Activated CD4-positive, alpha-beta T cell treated with anti-CD3 and anti-CD28 coated beads, Interleukin-2, amount 10 ng/mL, durations not matched to agents 7 days and 5 days (primary cell): ENCODE measurements at places on chromosomes 11 and 22. TPM values are rescaled to one million over a fixed set of nuclear protein-coding genes. Genes with fewer than 3 reads are reported as not detected.

Gene MPPED2
- not detected for total RNA-seq

Gene RBM4B
- 20.4 TPM for total RNA-seq

Gene NELL1
- total RNA-seq: not detected

Gene DCHS1
- 0.40 TPM for total RNA-seq

Gene CDHR5
- not detected for total RNA-seq

Gene VPREB3
- not detected for total RNA-seq

Gene SIK2
- total RNA-seq: 8.2 TPM

Gene FBXO3
- total RNA-seq: 24.2 TPM

Gene PLAAT5
- not detected for total RNA-seq

Gene SLC22A25
- not detected for total RNA-seq

Gene PDE2A
- total RNA-seq: 0.48 TPM

Gene TMEM109
- 119 TPM for total RNA-seq

Gene SYT12
- total RNA-seq: not detected

Gene BCO2
- total RNA-seq: 2.4 TPM

Gene OR10D3
- total RNA-seq: not detected

Gene CASP1
- 106 TPM for total RNA-seq

Gene SCUBE2
- 0.35 TPM for total RNA-seq

Gene TP53I11
- 1.4 TPM for total RNA-seq

Gene MYEOV
- total RNA-seq: not detected

Gene MS4A7
- total RNA-seq: not detected

Gene BARX2
- total RNA-seq: not detected

Gene SYT9
- not detected for total RNA-seq

Gene ANO5
- 0.12 TPM for total RNA-seq

Gene SEPTIN5
- total RNA-seq: not detected

Gene CCDC89
- 0.60 TPM for total RNA-seq

Gene RGL4
- 30.1 TPM for total RNA-seq

Gene RFPL1
- not detected for total RNA-seq

Gene OR51I2
- not detected for total RNA-seq

Gene MPZL2
- 5.5 TPM for total RNA-seq

Gene OTOG
- total RNA-seq: not detected

Gene RFPL3
- not detected for total RNA-seq

Gene SIPA1
- total RNA-seq: 235 TPM

Gene MAPK11
- 12.6 TPM for total RNA-seq

Gene ABCC8
- total RNA-seq: not detected

Gene STK33
- total RNA-seq: 1.1 TPM

Gene SLC22A6
- total RNA-seq: not detected

Gene MB
- total RNA-seq: 0.20 TPM

Gene TBX10
- total RNA-seq: not detected

Gene TRIM48
- not detected for total RNA-seq

Gene LMO2
- total RNA-seq: not detected

Gene MUC6
- not detected for total RNA-seq

Gene OR51B5
- not detected for total RNA-seq

Gene GRIA4
- total RNA-seq: not detected

Gene SPA17
- 1.8 TPM for total RNA-seq

Gene CDC42EP1
- total RNA-seq: 0.30 TPM

Gene RASD2
- not detected for total RNA-seq

Gene PICALM
- 140 TPM for total RNA-seq

Gene TYR
- not detected for total RNA-seq

Gene C22orf31
- total RNA-seq: not detected

Gene CECR2
- 0.15 TPM for total RNA-seq

Gene DERL3
- total RNA-seq: 9.0 TPM

Gene GRIK4
- not detected for total RNA-seq

Gene LAYN
- total RNA-seq: 0.89 TPM

Gene P2RY2
- not detected for total RNA-seq

Gene TEAD1
- 0.15 TPM for total RNA-seq

Gene SMIM38
- not detected for total RNA-seq

Gene MAJIN
- total RNA-seq: 0.54 TPM

Gene OR51E1
- total RNA-seq: not detected
